ENCODE measurements at places on chromosomes 2 and 18.

- peak; percentile 59 for DNase-seq
Observed at GRCh38 chr18:35616664-35617423, 35.3 kb downstream of the GALNT1 start.

DNA sequence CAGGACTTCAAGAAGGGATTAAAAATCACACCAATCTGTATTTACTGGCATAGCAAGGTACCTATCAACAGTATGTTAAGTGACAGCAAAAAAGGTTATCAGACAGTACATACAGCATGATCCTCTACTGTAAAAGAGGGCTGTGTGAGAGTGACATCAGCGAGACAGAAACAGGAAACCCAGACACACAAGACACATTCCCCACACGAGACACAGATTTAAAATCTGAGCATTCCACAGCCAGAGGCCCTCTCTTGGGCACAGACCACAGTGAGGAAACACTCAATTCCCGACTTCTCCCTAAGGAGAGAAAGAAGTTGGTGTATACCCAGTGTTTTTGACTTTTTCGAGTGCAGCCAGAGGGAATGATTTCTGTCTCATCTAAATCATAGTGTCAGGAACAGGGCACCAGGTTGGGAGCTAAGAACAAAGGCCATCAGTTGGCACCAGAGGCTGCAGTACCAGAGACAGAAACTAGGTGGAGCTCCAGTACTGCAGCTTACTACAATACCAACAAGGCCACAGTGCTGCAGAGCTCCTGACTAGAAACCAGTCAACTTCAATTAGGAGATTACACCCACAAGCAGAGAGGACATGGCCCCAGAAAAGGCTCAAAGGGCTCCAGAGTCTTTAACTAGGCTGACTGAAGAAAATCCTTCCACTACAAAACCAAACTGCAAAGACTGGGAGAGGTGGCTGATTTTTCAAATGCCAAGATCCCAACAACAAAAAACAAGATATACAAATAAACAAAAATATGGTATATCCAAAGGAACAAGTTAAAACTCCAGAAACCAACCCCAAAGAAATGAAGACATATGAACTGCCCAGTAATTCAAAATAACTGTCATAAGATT is 41.0 kb downstream of the UNC50 start:
- DNase-seq: peak; percentile 45

DNA sequence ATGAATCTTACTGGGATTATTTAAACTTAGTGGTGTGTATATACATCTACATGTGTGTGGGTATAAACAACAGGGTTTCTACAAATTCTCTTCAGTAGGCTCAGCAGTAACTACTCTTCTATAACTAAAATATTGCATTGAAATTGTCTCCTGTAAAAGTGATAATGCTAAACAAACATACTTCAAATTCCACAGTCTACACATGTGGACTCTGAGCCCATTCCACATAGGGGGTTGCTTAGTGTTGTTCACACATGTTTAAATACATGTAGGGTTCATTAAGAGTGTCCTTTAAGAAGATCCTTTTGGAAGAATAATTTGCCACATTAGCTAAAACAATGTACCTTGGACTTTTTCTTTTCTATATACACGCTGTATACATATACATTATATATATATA is 152.8 kb upstream of the VRK2 start:
- no peak for DNase-seq

DNA sequence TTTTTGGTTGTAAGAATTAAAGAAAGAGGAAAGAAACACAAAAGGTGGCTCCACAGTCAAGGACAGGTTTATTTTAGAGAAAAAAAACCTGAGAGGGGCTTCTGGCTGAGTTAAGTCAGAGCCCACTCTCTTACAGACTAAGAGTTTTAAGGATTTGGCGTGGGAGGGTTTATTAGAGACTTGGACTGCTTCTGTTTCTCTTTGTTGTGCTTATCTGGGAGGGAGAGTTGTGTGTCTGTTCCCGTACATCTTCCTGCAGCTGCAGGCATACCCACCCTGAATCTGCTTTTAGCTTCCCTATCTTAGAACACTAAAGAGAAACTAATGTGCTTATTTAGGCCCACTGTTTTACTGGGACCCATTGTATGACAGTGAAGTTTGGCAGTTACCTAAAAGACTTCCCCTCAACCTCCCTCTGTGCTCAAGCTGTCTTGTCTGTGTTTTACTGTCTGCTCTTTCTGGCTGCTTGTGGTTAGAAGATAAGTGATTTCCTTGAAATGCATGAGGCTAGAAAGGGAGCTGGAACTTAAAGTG is 2.7 kb downstream of the RSAD2 start:
- no peak for DNase-seq

GRCh38 chr2:241788572-241788971 is 11.9 kb downstream of the GAL3ST2 start:
- DNase-seq: no peak

DNA sequence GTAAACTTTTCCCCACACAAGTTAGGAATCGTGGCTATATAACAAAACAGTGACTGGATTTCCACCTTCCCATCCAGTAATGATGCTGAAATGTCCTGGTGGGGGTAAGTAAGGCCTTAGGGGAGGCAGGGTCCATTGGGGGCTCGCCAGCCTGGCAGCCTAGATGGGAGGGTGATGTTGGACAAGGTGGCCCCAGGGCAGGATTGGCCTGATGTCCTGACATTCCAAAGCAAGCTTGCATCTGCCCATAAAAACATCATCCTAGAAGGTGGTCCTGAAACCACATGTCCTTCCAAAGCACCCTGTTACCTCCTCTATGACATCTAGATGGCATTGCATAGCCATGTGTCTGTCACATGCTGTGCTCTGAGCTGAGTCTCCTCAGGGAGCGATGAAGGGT is 54.1 kb upstream of the RAB6C start:
- DNase-seq: no peak

DNA sequence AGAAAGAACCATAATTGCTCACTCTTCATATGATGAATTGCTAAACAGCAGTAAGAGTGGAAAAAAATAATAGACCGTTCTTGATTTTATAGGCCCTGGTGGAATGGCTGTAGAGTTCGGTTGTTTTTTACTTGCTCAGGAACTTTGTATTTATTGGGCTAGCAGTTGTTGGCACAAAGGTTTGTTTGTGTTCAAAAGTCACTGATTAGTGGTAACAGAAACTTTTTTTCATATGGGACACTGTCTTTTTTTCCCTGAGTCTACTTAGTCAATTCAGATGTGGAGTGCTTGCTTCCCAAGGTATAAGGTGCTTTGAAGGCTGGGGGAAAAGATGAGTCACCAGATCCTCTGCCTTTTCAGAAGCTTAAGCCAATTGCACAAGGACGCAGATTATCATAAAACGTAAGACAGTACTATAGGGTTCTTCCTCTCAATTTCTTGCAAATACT is 25.8 kb downstream of the PHLPP1 start:
- DNase-seq: no peak

DNA sequence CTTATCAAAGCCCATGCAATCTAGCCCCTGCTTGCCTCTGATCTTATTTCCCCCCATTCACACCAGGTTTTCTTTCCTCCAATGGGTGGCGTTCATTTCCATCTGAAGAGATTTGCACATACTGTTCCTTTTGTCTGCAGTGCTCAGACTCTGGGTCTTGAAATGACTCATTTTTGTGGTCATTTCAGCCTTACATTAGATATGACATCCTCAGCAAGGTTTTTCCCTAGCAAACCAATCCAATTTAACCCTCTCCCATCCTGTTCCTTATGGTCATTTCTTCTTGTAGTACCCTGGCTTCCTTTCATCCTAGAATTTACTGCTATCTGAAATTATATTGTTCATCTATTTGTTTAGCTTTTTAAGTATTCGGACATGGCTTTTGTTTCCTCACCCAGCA is 42.5 kb upstream of the SCN1A start:
- peak; percentile 22 for DNase-seq

- no peak for DNase-seq
Observed at GRCh38 chr2:62204998-62205496, 9.1 kb downstream of the B3GNT2 start.

DNA sequence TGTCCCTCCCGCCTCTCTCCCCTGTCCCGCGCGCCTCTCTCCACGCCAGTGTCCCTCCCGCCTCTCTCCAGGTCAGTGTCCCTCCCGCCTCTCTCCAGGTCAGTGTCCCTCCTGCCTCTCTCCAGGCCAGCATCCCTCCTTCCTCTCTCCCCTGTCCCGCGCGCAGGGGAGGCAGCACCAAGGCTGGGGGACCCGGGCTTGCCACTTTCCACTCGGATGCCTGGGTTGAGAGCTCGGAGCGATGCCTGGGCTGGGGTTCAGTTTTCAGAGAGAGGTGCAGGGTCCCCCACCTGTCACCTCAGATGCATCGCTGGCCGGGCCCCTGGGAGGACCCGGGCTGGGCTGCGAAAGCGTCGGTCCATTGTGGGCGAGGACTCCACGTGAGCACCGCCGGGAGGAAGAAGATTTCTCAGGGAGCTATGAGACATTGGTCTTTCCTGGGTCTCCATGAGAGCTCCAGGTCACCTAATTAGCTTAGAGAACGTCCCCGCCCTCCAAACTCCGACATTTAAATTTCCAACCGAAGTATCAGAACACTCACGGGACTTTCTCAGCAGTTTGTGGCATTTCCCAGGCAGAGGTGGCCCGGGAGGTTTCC is 2.1 kb downstream of the FBLN7 start:
- no peak for DNase-seq

GRCh38 chr18:36130039-36130831 is 536 bp downstream of the ELP2 start:
- DNase-seq: no peak

GRCh38 chr2:167964650-167965413 is 282.6 kb downstream of the STK39 start:
- no peak for DNase-seq

DNA sequence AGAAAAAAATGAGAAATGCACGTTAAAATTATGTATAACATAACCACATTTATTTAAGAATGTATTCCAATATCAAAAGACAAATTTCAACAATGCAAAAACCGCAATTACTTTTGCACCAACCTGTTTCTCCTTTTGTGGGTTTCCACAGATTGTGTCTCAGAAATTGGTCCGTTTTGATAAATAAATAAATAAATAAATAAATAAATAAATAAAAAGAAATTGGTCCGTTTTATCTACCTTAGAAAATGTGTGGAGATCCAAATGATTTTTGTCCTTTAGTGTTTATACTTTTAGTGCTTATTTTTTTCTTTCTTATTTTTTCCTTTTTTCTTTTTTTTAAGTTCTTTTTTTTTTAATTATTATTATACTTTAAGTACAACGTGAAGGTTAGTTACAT is 1682.2 kb upstream of the TMEFF2 start:
- DNase-seq: no peak

- DNase-seq: no peak
Observed at GRCh38 chr2:59046401-59047372, 805.6 kb upstream of the FANCL start.

GRCh38 chr2:101179982-101180381 is 28.8 kb upstream of the TBC1D8 start:
- no peak for DNase-seq

- DNase-seq: no peak
Observed at GRCh38 chr2:70716131-70716743, 51.8 kb downstream of the ADD2 start.

- DNase-seq: peak; percentile 87
Observed at GRCh38 chr2:217250013-217250524, 390.2 kb upstream of the TNP1 start.

DNA sequence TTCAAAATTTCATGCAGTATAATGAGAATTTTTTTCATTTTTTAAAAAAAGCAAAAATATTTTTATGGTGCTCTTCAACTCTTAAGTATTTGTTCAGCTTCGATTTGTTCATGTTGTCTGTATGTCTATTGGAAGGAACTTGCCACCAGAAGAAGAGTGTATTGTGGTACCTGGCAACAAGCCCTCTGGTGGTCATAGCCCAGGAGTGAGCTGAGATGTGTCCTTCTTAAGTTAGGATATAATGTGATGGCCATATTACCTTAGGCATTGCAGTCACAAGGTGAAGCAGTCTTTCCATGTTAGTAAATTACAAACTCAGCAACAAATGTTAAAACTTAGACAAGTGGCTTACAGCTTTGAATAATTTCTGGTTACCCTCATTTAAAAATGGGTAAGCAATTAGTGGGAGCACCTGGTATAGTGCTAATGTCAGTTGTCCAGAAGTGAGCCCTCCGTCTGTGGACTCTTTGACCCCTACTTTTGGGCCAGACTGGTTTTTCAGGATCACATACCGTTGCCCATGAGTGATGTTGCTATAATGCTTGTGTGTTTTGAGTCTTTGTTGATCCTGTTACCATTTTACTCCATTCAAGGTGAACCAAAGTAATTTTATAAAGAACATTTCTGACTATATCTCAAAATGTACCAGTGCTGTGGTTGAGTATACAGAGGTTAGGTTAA is 57.4 kb downstream of the MYO1B start:
- DNase-seq: no peak

GRCh38 chr2:68719912-68720311 is 14.7 kb upstream of the ARHGAP25 start:
- DNase-seq: no peak

DNA sequence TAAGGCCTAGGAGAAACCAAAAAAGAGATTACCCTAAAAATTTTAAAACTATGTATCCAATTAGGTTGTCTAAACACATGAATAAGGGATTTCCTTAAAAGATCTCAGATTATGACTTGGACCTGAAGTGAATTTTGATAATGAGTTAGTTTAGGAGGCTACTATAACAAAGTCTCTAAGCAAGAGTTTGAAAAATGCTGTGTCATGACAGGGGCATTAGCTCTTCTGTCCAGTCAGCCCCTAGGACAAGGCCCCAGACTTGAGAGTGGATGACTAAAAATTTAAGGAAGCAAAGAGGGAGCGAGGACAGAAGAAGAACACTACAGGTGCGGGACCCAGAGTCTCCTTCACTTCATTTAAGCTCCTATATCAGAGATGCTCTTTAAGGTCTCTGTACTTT is 135.9 kb downstream of the DTNB start:
- no peak for DNase-seq

DNA sequence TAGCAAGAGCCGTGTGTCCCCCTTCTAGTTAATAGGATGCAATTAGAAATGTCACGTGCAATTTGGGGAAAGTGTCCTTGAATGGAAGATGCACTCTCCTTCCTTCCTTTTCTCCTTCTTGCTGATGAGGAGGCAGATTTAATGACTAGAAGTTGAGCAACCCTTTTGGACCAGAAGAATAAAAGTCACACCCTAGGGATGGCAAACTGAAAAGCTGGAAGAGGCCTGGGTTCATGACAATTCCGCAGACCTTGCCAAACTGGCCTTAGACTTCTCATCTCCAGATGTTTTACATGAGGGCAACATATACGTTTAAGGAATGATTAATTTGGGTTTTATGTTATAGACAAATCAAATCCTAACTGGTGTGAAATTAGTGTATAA is 38.6 kb upstream of the NCOA1 start:
- DNase-seq: no peak

DNA sequence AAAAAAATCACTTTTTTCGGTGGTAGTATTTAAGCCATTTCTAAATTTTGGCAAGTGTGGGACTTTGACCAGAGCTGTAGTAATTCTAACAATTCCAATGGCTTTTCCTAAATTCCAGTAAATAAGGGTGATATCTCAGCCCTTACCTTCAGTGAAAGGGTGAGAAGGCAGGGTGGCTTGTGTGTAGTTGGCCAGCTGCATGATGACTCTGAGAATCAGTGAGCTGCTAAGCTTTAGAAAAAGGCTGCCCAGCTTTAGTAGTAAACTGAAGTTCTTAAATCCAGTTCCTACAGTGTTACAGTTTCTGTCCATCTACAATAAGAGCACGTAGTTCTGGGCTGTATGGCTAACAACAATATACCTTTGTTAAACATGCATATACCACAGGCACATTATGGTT is 42.0 kb downstream of the OXER1 start:
- no peak for DNase-seq

- no peak for DNase-seq
Observed at GRCh38 chr2:161419638-161420190, 3.6 kb downstream of the TBR1 start.

Measured in retinal pigment epithelial cell (primary cell).